ENCODE measurements at places on chromosomes 5 and 9. TPM values are rescaled to one million over a fixed set of nuclear protein-coding genes. Genes with fewer than 3 reads are reported as not detected.

The IL7R gene
- 86.6 TPM for total RNA-seq

The MYMK gene
- total RNA-seq: not detected

DNA sequence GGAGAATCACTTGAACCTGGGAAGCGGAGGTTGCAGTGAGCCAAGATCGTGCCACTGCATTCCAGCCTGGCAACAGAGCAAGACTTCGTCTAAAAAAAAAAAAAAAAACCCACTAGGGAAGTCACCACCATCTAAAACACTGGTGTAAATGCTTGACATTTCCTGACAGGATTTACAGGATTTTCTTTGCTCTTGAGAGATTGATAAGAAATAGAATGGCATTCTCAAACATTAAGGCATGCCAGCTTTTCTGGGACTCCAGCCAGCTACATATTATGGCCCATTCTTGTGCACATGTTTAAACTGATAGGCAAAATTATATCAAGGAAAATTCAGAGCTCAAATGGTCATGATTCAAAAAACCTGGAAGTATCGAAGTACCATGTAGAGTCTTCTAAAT lies 28.7 kb downstream of the GTF3C4 start:
- no peak for DNase-seq

DNA sequence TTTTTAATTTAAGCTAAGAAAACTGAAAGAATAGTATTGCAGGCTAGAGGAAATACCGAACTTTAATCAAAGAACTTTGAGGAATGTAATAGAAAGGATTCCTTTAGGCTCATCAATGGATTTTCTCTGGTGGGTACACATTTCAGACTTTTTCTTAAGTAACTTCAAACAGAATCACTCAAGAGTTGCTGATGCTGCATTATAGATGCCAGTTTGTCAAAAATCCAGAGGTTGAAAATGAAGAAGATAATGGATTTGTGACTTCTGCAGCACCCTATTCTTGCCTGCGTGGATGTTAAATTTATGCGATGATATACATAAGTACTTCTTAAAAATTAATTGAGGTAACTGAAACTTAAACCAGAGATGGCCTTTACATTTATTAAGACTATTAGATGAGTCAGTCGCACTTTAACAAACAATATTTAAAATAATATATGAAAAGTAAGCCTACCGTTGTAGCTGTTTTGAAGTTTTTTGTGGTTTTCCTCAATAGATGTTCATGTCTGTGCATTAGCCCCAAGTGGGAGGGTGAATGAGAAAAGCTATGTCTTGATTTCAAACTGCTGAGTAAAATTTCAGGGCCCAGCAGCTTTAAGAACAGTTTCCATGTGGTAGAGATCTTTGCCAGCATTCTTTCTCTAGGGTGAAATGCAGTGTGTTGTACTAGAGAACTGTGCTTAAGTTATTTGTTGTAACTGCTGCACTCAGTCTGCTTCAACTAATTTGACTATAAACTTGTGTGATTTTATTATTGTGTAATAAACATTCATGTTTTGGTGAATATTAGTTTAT lies at the start of gene OGN:
TSS of gene OGN (minus strand) at position 537 of the 795 bp plus-strand sequence. CDS start 1,171 bp downstream, outside the sequence.
- DNase-seq: no peak

DNA sequence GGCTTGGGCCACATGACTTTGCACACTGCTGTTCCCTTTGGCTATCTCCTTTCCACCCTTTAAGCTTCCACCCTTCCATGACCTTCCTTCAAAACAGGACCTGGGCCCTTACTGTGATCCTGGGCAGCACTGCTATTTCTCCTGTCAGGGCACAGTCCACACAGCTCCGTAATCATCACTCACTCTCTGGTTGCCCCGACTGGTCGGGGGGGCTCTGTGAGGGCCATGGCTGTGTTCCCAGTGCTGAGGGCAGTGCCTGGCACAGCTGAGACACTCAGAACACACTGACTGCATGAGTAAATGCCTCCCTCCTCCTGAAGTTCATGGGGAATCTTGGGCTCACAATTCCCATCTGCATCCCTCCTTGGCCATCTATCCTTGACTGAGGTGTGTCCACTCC lies 12.2 kb downstream of the TRAF1 start:
- no peak for DNase-seq

DNA sequence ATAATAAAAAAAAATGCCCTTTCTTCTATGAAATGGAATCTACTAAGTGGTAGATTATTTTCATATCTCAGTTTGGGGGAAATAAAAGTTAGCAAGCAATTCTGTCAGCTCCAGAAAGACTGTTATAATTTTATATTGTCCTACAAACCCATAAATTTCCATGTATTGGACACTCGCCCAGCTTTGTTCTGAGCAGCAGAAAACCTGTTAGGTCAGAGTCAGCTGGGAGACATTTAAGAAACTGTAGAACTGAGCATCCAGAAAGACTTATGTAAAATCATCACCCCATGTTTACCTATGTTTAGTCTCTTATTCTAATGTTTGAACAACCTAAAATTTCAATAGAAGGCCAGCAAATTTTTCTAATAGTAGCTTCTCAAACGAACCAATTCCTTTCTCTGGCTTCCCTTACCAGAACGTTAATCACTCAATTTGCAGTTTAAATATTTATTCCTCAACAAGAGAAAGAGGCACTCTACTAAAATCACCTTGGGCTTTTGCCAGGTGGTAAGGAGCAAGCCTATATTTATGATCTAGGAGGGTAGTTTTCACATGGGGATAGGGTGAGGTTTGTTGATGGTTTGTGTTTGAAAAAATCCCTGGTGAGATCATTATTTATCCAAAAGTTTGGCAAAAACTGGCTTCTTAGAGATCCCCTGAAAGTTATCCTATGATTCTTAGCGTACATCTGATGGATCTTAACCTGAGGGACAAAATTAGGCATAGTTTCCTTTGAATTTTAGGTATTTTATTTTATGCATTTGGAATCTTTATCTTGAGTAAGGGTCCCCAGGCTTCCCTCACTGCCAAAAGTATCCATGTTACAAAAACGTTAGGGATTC lies 34.4 kb downstream of the MACROH2A1 start:
- no peak for DNase-seq

GRCh38 chr9:90124961-90125360 lies 517.7 kb downstream of the DIRAS2 start:
- no peak for DNase-seq

The PCDHGA7 gene
- total RNA-seq: 0.91 TPM

DNA sequence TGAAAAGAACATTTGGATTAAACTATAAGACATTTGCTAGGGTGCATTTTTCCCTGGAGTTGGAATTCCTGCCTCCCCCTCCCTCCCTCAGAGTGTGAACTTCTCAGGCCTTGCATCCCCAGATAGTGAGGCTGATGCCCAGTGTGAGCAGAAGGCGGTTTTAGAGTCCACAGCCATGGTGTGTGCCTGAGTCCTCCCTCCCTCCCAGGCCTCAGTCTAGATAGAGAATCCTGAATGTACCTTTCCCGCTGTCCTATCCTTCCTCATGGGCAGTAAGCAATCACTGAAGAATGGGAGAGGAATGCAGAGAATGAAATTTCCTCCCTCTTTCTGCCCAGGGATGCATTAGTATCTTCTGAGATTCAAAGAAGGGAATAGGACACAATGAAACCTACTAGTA lies 108.5 kb downstream of the RASGRF2 start:
- DNase-seq: no peak

- no peak for DNase-seq
These were observed 49.2 kb downstream of the NACC2 start for GRCh38 chr9:136045595-136046553.

The LECT2 gene
- not detected for total RNA-seq

DNA sequence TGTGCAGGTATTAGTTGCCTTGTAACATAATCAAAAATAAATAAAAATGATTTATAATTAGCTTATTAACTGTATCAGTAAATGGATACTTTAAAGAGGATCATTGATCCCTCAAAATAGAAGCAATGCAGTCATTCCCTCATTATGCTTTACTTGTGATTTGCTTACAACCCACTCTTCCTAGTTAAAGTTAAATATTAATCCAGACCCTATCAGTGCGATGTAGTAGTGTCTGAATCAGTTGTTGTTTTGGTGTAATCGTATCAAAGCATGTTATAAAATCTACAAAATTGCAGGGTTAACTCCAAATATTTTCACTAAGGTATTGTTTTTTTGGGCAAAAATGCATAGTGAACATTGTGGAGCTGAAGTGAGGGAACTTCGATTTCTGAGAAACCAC lies 17.6 kb downstream of the TENT4A start:
- no peak for DNase-seq

DNA sequence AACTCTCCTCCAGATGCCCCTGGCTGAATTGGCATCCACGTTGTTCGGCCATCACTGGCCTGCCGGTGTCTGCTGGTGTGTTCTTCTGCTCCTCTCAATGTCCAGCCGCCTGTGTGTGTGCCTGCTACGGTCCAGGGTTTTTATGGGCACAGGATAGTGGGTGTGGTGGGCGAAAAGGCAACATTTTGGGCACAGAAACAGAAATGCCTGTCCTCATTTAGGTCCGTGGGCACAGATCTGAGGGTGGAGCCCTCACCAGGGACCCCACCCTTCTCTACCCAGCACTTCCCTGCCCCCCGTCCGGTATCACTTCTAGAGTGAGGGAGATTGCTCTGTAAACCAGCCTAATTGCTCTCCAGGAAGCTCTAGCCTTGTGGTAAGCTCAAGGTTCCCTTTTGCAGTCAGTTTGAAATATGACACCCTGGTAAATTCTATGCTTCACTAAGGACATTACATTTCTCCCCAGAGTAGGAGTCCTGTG lies 410.1 kb downstream of the MAT2B start:
- DNase-seq: no peak

DNA sequence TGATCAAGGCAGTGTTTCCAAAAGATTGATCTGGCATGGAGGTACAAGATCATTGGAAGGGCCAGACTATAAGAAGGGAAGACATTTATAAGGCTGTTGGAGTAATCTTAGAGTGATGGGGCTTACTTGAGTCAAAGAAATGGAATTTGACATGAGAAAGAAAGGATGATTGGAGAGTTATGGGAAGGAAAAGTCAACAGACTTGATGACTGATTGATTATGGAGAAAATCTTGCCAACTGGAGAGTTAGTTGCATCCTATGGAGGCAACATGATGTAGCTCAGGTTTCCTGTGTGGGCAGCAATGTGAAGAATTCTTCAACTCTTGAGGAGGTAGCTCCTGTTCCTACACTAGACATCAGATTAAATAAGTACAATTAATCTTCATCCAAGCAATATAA lies 10.9 kb upstream of the MAST4 start:
- DNase-seq: no peak

DNA sequence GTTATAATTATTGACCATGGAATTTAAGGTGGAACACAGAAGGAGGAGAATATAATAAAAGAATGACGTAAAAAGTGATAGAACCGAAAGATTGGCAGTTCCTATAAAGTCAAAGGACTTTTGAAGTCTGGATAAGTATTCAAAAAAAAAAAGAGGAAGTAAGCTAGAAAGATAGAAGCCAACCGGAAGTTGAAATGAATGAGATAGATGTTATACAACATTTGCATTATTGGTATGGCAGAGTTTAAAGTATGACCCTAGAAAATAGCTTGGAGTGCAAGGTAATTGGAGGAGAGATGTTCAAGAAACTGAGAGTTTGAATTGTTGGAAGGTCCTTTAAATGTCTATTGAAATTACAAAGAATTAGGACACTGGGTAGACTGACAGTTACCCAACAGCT lies 293.6 kb downstream of the FER start:
- DNase-seq: no peak

GRCh38 chr5:113574417-113574816 lies 60.9 kb downstream of the YTHDC2 start:
- DNase-seq: peak; percentile 64

DNA sequence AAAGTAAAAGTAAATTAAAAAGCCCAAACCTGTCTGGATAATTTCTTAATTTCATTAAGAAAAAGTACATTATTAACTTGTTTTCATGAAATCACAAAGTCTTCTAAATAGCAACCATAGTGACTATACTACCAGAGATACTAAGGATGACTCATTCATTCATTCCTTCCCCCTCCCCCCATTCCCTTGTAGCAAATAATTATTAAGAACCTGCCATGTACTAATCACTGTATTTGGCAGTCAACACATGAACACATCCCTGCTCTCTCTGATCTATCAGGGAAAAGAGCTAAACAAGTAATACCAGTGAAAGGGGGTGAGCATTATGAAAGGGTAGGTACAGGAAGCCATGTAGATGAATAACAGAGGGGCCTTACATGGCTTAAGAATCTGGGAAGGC lies 203.9 kb downstream of the CWC27 start:
- DNase-seq: no peak

DNA sequence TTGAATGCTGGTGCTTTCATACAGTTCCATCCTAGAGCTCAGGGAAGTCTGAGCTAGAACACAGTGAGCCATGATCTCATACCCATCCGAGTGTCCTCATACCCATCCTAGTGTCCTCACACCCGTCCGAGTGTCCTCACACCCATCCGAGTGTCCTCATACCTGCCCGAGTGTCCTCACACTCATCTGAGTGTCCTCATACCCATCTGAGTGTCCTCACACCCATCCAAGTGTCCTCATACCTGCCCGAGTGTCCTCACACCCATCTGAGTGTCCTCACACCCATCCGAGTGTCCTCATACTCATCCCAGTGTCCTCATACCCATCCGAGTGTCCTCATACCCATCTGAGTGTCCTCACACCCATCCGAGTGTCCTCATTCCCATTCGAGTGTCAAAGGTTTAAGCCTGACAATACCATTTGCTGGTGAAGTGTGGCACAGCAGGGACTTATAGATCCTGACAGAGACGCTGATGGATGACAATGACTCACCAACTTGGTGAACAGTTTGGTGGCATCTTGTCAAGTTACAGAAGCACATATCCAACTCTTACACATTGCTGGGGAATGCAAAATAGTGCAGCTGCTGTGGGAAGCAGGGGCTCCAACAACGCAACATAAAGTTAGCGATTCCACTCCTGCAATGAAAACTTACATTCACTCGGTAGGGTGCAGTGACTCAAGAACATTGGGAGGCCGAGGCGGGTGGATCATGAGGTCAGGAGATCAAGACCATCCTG lies 77.0 kb upstream of the COL5A1 start:
- DNase-seq: no peak

The RAB24 gene
- 56.2 TPM for total RNA-seq

The SLC6A19 gene
- total RNA-seq: not detected

DNA sequence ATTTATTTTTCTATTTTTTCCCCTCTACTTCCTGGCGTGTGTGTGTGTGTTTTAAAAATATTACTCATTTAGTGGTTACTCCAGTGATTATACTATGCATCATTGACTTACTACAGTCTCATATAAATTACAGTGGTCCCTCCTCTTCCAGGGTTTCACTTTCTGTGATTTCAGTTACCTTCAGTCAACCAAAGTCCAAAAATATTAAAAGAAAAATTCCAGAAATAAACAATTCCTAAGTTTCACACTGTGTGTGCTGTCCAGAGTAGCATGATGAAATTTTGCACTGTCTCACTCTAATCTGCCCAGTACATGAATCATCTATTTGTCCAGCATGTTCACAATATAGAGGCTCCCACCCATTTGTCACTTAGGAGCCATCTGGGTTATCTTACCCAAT lies 47.4 kb upstream of the CCDC112 start:
- peak; percentile 55 for DNase-seq

GRCh38 chr9:13266167-13266566 lies 13.3 kb downstream of the MPDZ start:
- no peak for DNase-seq

GRCh38 chr5:106459541-106459940 lies 1211.2 kb downstream of the EFNA5 start:
- no peak for DNase-seq
